ENCODE measurements at places on chromosomes 16 and 17.

GRCh38 chr16:30051518-30051917 is 14.0 kb upstream of the ALDOA start:
- no peak for DNase-seq

- no peak for DNase-seq
These were observed 90.0 kb downstream of the GNAO1 start for GRCh38 chr16:56281249-56281805.

- DNase-seq = no peak
These were observed 2.0 kb upstream of the TTYH2 start for GRCh38 chr17:74211141-74211911.

DNA sequence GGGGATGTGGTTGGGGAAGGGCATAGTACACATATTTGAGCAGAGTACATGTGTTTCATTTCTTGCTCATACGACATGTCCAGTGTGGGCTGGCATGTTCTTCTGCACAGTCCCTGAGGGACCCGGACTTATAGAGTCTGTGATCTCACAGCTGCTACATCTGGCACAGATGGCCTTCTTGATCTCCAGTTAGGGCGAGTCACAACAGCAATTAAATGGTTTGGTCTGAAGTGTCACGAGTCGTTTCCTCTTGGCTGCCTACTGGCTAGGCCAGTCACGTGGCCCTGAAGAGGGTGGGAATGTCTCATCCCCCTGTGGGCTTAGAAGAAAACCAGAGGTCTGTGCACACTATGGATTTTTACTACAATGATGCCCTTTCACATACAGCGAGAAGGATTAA is 443.6 kb downstream of the WWOX start:
- DNase-seq = no peak

DNA sequence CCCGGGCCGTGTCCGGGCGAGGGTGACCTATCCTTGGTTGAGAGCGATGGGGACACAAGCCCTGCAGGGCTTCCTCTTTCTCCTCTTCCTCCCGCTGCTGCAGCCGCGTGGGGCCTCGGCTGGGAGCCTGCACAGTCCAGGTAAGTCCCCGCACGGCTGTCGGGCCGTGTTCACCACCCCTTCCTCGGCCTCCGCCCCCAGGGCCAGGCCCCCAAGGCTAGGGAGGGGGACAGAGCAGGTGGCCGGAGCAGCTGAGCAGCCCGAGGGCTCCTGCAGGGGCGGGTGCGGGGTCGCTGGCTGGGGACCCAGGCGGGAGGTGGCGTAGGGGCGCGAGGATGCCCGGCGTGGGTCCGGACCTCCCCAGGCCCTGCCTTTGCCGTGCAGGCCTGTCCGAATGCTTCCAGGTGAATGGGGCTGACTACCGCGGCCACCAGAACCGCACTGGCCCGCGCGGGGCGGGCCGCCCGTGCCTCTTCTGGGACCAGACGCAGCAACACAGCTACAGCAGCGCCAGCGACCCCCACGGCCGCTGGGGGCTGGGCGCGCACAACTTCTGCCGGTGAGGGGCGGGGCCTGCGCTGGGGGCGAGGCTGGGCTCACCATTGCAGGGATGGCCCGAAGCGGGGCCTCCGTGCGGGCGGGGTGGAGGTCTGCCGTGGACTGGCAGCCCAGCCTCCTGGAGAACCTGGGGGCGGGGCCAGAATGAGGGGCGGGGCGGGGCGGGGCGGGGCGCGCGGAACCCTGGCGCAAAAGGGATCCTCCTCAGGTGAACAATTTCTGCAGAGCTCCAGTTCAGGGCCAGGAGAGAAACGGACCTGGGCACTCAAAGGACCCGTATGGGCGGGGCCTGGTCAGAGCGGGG is 631 bp downstream of the KREMEN2 start:
- DNase-seq = no peak

- peak; percentile 82 for DNase-seq
These were observed 12.1 kb downstream of the HSD3B7 start for GRCh38 chr16:30996985-30997724.

- no peak for DNase-seq
These were observed 21.9 kb downstream of the SRCIN1 start for GRCh38 chr17:38583828-38584349.

DNA sequence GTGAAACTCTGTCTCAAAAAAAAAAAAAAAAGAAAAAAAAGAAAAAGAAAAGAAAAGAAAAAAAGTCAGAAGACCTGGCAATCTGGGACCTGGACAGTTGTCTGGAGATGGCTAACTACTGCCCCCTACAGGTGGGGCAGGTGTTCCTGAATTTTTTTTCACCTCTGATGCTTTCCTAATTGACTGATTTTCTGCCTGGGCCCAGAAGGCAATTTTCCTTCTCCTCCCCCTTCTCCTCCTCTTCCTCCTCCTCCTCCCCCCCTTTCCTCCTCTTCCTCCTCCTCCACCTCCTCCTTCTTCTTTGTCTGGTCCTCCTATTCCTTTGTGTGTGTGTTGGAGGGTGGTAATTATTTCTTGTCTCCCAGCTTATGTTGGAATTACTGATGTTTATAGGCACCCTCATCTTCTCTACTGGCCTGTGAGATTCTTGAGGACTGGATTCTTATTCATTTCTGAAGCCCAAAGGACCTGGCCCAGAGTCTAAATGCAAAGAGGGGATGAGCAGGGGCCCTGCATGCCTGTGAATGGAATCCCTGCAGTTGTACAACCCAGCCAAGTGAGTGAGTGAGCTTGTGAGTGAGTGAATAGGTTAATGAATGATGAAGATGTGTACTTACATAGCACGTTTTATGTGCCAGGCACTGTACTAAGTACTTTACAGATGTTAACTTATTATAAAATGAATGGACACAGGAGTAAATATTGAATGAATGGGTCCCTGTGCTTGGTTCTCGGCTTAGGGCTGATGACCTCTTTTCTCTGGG is 26.9 kb downstream of the IRX5 start:
- DNase-seq = no peak

GRCh38 chr16:48632137-48632774 is 22.3 kb upstream of the N4BP1 start:
- no peak for DNase-seq

DNA sequence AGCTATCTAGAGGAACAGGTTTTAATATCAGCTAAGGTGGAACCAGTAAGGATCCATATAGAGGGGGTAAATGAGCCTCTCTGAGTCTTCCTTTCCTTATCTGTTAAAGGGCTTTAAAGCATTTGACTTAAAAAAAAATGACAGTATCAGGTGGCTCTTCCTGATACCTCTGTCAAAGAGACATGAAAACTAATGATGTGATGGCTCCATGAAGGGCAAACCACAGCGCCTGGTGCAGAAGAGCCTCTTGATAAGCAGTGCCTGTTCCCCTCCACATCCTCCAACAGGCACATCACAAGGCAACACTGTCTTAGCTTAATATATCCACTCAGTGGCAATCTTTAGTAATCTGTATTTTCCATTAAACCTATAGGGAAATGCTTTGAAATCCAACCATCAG is 68.9 kb downstream of the USP31 start:
- no peak for DNase-seq

DNA sequence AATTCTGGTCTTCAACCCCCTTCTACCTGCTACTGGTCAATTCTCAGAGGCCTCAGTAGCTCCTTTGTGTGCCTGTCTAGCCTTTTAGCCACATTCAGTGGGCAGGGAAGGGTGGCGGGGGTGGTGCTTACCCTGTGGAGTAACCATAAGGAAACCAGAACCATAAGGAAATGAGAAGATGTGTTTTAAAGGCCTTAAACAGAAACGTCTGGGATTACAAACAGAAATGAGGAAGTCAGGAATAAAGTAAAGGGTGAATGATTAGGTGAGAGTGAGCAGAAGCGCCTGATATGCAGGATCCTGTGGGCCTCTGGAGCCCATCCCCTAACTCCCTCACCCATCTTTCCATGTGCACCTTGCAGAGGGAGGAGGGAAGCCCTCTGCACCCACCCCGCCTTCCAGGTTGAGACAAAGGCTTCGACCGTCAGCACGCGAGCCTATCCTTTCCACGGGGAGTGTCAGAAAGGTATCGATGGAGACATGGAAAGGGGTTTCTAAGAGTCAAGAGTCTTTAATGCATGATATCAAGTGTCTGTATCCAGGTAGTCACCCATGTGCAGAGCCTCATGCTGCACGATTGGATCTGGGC is 20.4 kb downstream of the KIAA0513 start:
- no peak for DNase-seq

DNA sequence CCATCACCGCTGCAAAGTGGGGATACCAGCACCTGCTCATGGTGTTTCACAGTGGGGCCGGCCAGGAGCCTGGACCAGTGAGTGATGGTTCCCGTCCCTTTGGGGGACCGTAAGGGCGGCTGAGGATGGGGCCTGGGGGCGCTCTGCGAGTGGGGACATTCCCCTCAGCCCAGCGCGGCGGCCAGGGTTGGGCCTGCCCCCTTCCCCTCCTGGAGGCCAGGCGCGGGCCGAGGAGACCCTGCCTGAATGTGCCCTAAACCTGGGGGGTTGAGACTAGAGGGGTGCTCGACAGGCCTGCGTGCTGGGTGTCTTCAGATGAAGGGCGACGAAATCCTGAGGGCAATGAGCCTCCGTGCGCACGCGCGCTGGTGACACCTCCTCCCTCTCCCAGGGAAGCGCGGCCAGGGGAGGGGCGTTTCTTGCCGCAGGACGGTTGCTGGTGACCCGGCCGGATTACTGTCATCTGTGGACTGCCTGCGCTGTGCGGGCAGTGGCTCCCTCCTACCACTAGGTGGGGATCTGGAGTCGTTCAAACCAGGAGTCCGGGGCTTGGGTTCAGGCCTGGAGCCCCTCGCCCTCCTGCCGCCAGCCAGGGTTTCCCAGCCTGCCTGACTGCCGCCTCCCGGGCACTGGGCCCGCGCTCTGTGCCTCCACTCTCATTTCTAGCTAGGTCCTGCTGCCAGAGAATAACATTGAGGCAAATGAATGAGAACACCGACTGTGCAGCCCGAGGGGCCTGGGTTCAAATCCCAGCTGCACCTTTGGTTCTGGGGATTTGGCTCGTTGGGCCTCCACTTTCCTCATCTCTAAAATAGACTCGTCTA is 17.1 kb downstream of the TBX2 start:
- no peak for DNase-seq

GRCh38 chr16:59591480-59591879 is 857.4 kb upstream of the GOT2 start:
- DNase-seq = no peak

GRCh38 chr16:75209944-75210343 is 3.0 kb upstream of the CTRB2 start:
- no peak for DNase-seq

GRCh38 chr16:85335584-85336491 is 223.6 kb upstream of the CIBAR2 start:
- DNase-seq = no peak

- DNase-seq = no peak
These were observed 1.9 kb downstream of the SLC13A2 start for GRCh38 chr17:28475151-28475900.

DNA sequence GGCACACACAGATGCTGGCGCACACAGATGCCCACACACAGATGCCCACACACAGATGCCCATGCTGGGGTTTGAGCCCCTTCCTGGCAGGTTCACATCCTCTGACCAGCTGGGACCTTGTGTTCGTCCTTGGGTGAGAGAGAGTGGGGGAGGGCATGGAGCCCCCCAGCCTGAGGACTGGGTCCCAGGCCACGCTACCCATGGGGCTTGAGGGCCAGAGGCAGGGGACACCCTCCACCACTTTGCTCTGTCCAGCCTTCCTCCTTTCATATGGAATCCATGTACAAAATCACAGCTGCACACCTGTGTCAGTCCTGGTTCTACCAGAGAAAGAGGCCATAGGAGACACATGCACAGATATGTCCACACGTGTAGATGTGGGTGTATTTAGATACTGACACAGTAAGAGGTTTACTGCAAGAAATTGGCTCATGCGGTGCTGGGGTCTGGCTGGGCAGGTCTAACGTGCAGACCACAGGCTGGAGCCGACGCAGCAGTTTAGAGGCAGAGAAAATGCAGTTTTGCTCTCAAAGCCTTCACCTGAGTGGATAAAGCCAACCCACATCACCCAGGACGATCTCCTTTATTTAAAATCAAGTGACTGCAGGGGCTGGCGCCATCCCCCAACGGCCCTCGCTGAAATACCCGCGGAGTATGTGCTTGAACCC is 10.8 kb downstream of the SLC22A31 start:
- DNase-seq = no peak

DNA sequence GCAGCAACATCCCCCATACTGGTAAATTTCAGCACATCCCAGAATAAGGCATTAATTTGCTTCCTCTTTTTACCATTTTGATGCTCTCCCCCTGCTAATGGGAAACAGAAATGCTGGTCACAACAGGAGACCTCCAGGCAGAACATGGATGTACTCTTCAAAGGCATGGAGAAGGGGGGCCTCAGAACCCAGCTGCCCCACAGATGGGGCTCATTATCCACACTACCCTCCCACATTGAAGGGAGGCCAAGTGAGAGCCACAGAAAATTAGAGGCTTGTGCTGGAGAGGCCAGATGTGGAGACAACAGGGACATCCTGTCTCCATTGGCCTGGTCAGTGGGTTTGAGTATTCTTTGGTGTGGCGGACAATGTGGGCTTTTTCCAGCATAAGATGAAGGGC is 150.1 kb upstream of the CDH11 start:
- no peak for DNase-seq

DNA sequence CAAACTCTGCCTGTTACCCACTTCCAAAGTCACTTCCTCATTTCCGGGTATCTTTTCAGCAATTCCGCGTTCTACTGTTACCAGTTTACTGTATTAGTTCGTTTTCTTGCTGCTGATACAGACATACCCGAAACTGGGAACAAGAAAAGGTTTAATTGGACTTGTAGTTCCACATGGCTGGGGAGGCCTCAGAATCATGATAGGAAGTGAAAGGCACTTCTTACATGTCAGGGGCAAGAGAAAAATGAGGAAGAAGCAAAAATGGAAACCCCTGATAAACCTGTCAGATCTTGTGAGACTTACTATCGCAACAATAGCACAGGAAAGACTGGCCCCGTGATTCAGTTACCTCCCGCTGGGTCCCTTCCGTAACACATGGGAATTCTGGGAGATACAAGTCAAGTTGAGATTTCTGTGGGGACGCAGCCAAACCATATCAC is 30.9 kb downstream of the PAFAH1B1 start:
- DNase-seq = no peak

- no peak for DNase-seq
These were observed 9.5 kb upstream of the ADAM11 start for GRCh38 chr17:44749076-44749979.

- DNase-seq = no peak
These were observed 196.6 kb downstream of the RBFOX3 start for GRCh38 chr17:79414063-79414792.

GRCh38 chr16:309476-309875 is 26.5 kb downstream of the PDIA2 start:
- no peak for DNase-seq

DNA sequence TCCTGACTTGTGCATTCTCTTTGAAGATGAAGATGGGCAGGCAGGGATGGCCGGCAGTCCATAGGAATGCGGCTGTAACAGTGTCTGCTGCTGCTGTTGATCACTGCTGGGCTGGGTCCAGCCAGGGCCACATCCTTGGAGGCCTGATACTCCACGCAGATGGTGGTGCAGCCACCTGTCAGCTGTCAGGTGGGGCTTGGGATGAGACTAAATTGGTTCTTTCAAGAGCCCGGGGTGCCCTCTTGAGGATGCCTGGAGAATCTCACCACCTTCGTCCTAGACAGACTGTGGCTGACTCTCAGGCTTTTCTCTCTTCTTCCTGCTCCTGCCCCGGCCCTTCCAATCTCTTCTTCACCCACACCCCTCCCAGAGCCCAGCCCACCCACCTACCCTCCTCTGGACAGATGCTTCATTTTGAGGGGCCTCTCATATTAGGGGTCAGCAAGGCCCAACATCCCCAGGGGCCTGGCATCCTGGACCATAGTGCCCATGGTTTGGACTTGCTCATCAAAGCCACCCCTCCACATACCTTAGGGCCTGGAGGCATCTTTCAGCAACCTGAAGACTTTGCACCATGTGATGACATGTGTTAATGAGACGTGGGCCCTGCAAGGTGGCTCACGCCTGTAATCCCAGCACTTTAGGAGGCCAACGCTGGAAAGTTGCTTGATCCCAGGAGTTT is 19.1 kb downstream of the OSBPL7 start:
- peak; percentile 29 for DNase-seq
